ENCODE measurements at places on chromosomes 2 and 18. TPM values are rescaled to one million over a fixed set of nuclear protein-coding genes. Genes with fewer than 3 reads are reported as not detected.

RUFY4 gene
- not detected for total RNA-seq

ALPP gene
- total RNA-seq: not detected

KCNF1 gene
- total RNA-seq: not detected

MC2R gene
- total RNA-seq: not detected

TUBA3E gene
- 109 TPM for total RNA-seq

C2orf72 gene
- total RNA-seq: not detected

PDE11A gene
- total RNA-seq: 1.7 TPM

CABLES1 gene
- total RNA-seq: 1.5 TPM

NDUFS1 gene
- 530 TPM for total RNA-seq

NR4A2 gene
- total RNA-seq: 1.2 TPM

ALLC gene
- total RNA-seq: not detected

SP100 gene
- total RNA-seq: 57.3 TPM

UGT1A5 gene
- not detected for total RNA-seq

OR6B2 gene
- total RNA-seq: not detected

TMEM163 gene
- 0.32 TPM for total RNA-seq

CYP26B1 gene
- 4.6 TPM for total RNA-seq

KCNIP3 gene
- 2.9 TPM for total RNA-seq

MAPRE2 gene
- total RNA-seq: 184 TPM
